GM12878 (cell line): ENCODE measurements at places on chromosomes 6 and 20.

GRCh38 chr6:133392641-133393040 lies 151.5 kb downstream of the EYA4 start:
- no peak for DNase-seq

GRCh38 chr6:6729971-6730370 lies 141.5 kb downstream of the LY86 start:
- no peak for DNase-seq

DNA sequence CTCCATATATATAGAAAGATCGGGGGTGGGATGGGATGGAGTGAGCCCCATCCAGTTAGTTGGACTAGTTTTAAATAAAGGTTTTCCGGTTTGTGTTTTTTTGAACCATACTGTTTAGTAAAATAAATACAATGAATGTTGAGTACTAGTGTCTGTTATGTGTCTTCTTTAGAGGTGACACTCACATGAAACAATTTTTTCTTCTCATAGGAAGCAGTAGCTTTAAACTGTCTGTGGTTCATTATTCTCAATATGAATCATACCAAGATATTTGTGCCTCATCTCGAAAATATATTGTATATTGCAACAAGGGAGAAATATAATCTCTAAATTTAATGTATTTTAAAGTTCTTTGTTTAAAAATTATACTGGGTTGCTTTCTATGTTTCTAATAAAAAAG lies 33.4 kb downstream of the HSF2 start:
- DNase-seq: no peak

- DNase-seq: no peak
These were observed 780 bp upstream of the KIAA0319 start for GRCh38 chr6:24646771-24647170.

DNA sequence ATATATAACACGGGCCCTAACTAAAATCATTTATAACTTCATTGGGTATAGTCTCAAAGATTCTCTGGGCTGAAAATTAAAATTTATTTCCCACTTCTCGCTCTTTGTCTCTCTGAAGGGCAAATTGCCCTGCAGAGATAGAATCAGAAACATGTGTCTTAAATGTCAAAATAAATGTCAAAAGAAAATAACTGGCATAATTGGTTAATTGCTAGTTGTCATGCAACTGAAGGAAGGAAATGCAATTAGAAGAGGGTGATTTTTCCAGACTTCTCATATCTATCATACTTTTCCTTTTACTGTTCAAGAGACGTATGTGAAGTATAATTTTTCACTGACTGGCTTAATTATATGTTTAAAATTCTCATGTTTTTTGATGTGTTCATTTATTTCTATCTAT lies 80.3 kb upstream of the HMGCLL1 start:
- no peak for DNase-seq

- no peak for DNase-seq
These were observed 79.5 kb downstream of the EZR start for GRCh38 chr6:158739673-158740072.

- no peak for DNase-seq
These were observed 152.8 kb upstream of the SLC35B3 start for GRCh38 chr6:8588176-8588575.

DNA sequence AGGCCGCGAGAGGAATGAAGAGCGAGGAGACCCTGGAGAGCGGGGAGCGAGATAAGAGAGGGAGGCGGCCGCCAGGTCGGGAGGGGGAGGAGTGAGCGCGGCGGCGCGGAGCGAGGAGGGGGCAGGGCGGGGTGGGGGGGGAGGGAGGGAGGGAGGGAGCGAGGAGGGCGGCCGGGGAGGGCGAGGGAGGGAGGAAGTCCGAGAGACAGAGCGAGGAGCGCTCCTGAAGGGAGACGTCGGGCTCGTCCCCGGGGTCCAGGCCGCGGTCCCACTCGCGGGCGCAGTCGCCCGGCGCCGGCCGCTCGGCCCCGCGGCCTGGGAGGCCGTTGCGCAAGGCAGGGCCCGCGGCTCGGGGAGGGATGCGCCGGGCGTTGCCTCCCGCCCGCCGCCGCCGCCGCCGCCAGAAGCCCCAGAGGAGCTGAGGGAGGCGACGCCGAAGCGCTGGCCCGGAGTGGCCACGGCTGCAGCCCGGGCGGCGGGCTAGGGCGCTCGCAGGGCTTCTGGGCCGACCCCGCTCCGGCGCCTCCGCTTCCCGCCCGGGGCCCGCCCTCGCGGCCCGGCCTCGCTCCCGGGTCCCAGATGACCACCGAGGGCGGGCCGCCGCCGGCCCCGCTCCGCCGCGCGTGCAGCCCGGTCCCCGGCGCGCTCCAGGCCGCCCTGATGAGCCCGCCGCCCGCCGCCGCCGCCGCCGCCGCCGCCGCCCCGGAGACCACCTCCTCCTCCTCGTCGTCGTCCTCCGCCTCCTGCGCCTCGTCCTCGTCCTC lies at the start of gene FOXF2:
TSS of gene FOXF2 (plus strand) at position 208 of the 764 bp plus-strand sequence. CDS start at position 580, 372 bp downstream.
- DNase-seq: no peak

DNA sequence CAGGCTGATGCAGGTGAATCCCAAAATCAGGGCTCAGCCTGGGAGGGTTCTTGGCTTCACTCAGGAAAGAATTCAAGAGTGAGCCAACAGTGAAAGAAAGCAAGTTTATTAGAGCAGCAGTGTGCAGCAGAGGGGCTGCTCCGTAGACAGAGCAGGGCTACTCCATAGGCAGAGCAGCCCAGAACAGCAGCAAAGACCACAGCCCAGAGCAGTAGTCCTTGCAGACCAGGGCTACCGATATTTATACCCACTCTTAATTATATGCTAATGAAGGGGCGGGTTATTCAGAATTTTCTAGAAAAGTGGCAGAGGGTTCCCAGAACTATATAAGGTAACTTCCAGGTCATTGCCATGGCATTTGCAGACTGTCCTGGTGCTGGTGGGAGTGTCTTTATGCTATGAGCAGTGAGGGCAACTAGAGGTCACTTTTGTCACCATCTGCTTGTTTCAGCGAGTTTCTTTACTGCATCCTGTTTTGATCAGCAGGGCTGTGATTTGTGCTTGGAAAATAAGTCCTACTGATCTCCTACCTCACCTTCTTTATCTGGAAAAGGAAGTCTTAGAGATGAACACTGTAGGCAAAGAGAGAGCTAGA lies 39.8 kb upstream of the PTPN1 start:
- no peak for DNase-seq

DNA sequence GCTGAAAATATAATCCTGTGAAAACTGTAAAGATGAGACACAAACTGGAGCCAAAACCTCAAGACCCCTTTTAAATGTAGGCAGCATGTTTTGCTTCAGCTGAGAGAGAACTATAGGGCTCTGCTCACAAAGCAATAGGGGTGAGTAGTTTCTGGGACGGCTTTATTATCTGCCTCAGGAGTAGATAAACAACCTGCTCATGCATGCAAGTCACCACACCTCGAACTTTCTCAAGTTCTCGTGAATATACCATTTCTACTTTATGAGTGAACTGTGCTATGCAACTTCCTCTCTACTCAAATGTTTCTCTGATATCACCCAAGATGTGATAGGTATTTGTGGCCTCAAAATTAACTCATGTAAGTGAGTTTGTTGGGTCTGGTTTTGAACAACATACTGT lies 7.5 kb upstream of the OOEP start:
- no peak for DNase-seq

- no peak for DNase-seq
These were observed 110.8 kb downstream of the MYLK4 start for GRCh38 chr6:2639896-2640295.
